ENCODE measurements at places on chromosomes 3 and 15. TPM values are rescaled to one million over a fixed set of nuclear protein-coding genes. Genes with fewer than 3 reads are reported as not detected.
A peak's percentile ranks its signal among the peaks of the same experiment; 100 is the strongest.

GRCh38 chr15:90205886-90206285 lies 4.8 kb downstream of the SEMA4B start:
- H3K4me1 ChIP-seq: peaks cover 9% of the 10 kb centered on the region
- no peak overlapping the region for H3K27ac ChIP-seq
- H3K36me3 ChIP-seq: no peaks in the 10 kb centered on the region
- no peaks in the 10 kb centered on the region for H3K27me3 ChIP-seq

DNA sequence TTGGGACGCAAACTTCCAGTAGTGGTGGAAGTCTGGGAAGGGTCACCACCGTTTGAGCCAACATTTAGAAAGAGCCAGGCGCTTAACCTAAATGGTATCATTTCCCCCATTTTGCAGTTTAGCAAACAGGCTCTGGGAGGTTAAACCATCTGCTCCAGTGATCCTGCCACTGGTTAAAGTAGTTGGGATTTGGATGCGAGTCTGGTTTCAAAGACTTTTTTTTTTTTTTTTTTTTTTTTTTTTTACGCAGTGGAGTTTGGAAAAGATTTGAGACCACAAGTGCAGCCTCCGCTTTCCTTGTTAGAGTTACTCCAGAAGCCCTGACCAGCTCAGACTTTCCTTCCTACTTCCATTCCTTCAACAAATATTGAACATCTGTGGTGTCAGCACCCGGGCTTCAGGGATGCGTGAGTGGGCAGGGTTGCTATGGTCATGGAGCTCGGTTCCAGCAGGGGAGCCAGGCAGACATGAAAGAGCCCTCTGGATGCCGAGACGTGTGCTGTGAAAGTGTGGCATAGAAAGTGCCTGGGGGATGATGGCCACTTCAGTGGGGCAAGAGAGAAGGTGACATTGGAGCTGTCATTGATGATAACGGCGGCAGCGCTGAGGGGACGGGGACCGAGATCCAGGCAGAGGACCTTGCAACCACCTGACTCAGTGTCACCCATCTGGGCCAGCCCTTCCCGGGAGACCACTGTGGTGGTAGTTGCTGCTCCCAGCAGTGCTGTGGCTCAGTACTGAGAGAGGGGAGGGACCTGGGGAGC lies 1.1 kb upstream of the RNU6-1 start:
- H3K36me3 ChIP-seq: no peaks in the 10 kb centered on the region
- DNase-seq: peak; percentile 51
- H3K4me1 ChIP-seq: peaks cover 20% of the 10 kb centered on the region
- H3K27ac ChIP-seq: peak overlapping the region; percentile 82
- peaks cover 15% of the 10 kb centered on the region for H3K27me3 ChIP-seq
- peak overlapping the region; percentile 75 for H3K4me3 ChIP-seq

DNA sequence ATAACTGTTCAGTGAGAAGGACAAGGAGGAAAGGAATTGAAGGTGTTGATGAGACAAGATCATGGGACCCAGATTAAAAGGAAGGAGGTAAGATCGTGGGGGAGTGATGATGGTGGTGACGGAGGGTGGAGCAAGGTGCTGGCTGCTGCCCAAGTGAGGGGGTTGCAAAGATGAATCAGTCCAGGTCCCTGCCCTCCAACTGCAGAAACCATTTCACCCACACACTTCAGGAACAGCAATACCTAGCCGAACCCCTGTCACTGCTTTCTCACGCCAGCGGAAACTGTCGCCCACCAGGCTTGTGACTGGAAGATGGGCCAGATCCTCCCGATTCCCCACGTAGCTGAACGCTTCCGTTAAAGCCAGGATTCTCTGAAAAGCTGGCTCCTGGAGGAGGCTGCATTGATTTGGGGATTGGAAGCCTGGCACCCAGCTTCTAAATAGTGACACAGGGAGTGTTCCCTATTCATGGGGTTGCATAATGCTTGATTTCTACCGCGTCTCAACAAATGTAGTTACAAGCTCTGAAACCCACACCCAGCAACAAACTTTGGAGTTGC lies 3.2 kb upstream of the LSG1 start:
- H3K36me3 ChIP-seq: no peaks in the 10 kb centered on the region
- H3K27me3 ChIP-seq: no peaks in the 10 kb centered on the region
- H3K27ac ChIP-seq: no peak overlapping the region
- H3K4me1 ChIP-seq: peaks cover 13% of the 10 kb centered on the region

MPI gene
- 27.7 TPM for total RNA-seq

LRRIQ4 gene
- total RNA-seq: not detected

PCSK6 gene
- 0.72 TPM for total RNA-seq

DNA sequence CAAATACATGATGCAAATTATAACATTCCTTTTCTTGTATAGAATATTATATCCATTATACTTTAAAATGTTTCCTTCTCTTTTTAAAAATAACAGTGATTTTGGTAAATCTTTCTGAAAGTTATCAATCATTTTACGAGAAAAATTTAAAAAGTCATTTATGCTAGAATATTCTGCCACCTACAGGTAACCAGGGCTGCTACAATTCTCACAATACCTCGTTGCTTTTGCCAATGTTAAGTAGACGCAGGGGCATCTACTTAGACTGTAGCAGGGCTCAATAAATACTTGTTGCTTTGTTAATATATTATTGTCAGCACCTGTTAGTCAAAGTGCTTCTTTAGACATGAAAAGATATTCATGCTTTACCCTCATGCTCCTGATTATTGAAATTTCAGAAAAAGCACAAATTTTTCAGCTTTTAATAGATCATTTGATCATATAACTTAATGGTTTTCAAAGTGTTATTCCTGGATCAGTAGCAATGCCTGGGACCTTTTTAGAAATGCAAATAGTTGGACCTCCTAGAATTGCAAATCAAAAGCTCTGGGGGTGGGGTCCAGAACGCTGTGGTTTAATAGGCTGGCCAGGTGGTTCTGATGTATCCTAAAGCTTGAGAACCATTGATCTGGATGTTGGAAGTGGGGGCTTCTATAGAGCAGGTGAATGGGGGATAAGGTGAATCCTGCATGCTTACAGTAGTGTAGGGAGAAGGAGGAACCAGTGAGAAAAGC lies 223.6 kb upstream of the PDZRN3 start:
- H3K27me3 ChIP-seq: no peaks in the 10 kb centered on the region
- H3K36me3 ChIP-seq: no peaks in the 10 kb centered on the region
- no peaks in the 10 kb centered on the region for H3K4me1 ChIP-seq
- no peak overlapping the region for H3K4me3 ChIP-seq
- H3K27ac ChIP-seq: no peak overlapping the region

DNA sequence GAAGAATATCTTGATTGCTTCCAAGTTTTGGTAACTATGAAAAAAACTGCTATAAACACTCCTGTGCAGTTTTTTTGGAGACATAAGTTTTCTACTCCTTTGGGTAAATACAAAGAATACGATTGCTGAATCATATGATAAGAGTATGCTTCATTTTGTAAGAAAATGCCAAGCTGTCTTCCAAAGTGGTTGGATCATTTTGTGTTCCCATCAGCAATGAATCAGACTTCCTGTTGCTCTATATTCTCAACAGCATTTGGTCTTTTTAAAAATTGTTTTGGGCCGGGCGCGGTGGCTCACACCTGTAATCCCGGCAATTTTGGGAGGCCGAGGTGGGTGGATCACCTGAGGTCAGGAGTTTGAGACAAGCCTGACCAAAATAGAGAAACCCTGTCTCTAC lies 14.5 kb downstream of the BTD start:
- no peak for DNase-seq
- no peaks in the 10 kb centered on the region for H3K36me3 ChIP-seq
- H3K27me3 ChIP-seq: no peaks in the 10 kb centered on the region
- H3K27ac ChIP-seq: no peak overlapping the region
- no peak overlapping the region for H3K4me3 ChIP-seq

GLT8D1 gene
- total RNA-seq: 73.5 TPM

PLXND1 gene
- 834 TPM for total RNA-seq

- peaks cover 6% of the 10 kb centered on the region for H3K4me1 ChIP-seq
- DNase-seq: no peak
- no peak overlapping the region for H3K4me3 ChIP-seq
Observed at GRCh38 chr3:131200636-131201199, 174.0 kb downstream of the NEK11 start.

DNA sequence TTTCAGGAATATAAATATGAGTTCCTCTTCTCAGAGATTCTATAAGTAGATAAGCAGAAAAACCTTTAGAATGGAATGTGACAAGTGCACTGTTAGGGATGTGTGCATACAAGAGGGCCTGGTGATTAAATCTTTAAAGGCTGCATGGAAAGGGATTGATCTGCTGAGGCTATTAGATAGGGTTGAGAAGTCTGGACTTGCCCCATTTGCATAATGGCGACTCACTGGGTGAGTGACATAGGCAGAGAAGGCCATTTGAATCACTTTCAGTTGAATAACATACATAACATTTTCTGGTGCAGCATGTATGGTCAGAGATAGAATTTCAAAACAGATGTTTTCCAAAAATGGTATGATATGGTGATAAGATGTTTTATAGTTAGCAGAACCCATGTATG lies 156.9 kb downstream of the ZNF621 start:
- no peaks in the 10 kb centered on the region for H3K4me1 ChIP-seq
- no peak overlapping the region for H3K27ac ChIP-seq
- H3K36me3 ChIP-seq: no peaks in the 10 kb centered on the region
- DNase-seq: no peak
- no peak overlapping the region for H3K4me3 ChIP-seq

DNA sequence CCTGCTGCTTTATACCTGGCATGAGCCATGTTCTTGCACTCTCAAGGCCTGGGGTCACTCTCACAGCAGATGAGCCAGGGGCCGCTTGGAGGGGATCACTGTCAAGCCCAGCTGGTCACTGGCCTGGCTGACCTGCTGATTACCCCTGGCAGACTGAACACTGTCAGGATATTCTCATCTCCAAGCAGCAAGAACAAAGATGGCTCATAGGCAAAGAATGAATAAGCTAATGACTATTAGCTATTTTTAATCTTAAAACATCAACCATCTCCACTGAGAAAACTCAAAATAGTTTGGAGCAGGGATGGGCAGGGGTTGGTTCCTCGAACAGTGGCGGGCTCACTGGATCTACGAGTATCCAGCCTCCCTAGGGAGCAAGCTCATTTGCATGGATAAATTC lies 64.4 kb upstream of the ACAN start:
- DNase-seq: no peak
- H3K27ac ChIP-seq: no peak overlapping the region
- H3K36me3 ChIP-seq: no peaks in the 10 kb centered on the region

Measured in endothelial cell of umbilical vein (primary cell).